ENCODE measurements at places on chromosomes 13 and 19. TPM values are rescaled to one million over a fixed set of nuclear protein-coding genes. Genes with fewer than 3 reads are reported as not detected.

- no peak for DNase-seq
These were observed 2.8 kb downstream of the ARID3A start for GRCh38 chr19:928471-929202.

DNA sequence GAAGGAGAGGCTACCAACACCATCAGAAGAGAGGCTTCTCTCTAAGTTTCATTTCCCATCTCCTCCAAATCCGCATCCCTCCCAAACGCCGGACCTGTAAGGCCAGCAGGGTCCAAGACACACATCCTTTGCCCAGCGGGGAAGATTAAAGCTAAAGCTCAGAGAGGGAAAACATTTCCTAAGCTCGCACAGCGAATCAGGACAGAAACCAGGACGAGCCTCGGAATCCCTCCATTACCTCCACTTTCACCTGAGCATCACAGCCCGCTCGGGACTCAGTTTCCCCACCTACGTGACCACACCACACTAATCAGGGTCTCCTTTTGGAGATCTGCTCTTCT is 711 bp upstream of the FOSB start:
- no peak for DNase-seq

- no peak for DNase-seq
These were observed 1178.0 kb downstream of the UQCRFS1 start for GRCh38 chr19:28034936-28035335.

- DNase-seq: peak; percentile 90
These were observed 44.0 kb downstream of the ZNF823 start for GRCh38 chr19:11694533-11695439.

- DNase-seq: no peak
These were observed 191.9 kb downstream of the COG6 start for GRCh38 chr13:39847336-39847735.

DNA sequence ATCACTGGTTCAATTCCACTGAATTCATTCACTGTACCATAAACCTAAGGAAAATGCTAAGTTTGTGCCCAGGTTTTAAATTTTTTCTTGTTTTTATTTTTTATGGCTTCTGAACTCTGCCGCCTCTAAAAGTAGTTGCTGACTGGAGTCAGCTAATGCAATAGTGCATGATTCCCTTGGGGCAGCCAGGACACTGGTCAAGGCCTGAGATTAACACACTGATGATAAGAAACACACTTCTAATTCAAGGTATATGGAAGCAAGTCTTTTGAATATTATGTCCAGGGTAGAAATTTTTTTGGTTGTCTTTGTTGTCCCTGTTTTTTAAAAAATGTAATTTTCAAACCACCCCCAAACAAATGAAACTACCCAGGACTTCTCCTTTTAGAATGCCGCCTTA is 72.2 kb downstream of the CDADC1 start:
- DNase-seq: no peak

DNA sequence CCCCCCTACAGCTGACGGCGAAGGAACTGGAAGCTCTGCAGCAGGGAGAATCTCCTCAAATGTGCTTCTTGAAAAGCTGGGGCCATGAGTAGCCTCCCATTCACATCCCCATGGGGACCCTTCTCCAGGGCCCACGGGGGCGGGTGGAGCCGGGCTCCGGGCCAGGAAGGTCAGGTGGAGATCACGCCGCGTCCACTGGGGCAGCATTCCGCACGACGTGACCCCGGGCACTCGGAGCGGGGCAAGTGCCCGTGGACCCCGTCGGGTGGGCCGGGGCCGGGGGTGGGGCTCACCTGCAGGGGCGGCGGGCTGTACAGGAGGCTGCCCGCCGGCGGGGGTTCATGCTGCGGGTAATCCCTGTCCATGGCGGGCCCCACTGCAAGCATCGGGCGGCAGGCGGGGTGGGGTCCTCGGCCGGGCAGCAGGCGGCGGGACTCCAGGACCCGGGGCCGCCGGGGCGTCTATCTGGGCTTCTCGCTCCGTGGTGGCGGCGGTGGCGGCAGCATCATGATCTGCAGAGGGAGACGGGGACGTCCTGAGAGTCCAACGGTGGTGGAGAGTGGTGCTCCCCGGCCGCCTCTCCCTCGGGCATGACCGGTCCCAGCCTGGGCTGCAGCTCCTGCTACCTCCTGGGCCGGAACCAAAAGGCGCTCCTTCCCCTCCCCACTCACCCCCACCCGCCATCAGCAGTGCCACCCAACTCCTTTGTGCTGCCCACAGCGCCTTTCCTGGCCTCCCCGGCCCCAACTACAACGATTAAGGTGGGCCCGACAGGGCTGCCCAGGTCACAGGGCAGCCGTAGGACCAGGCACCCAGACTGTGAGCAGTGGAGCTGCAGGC is 20.0 kb downstream of the SBNO2 start:
- DNase-seq: no peak

DNA sequence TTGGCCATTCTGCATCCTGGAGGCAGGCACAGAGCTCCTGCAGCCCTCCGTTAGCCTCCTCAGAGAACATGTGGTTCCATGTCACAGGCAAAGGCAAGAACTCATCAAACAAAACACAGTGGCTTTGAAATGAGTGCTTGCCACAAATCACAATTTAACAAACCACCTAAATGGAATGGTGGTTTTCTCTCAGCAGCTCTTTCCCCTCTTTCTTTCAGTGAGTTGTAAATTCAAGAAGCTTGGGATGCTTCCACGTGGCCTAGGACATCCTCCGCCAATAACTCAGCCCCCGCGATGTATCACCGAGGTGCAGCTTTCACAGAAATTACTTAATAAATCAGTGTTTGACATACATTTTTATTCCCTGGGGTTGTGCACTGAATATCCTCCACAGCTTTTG is 65.4 kb upstream of the RFC3 start:
- DNase-seq: no peak

Gene RDH8
- not detected for total RNA-seq

Gene C19orf67
- total RNA-seq: 0.54 TPM

Gene CADM4
- 0.28 TPM for total RNA-seq

Gene PEAK3
- total RNA-seq: not detected

Measured in activated CD4-positive, alpha-beta T cell treated with anti-CD3 and anti-CD28 coated beads, Interleukin-2, amount 10 ng/mL, durations not matched to agents 24 days and 14 days (primary cell).